ENCODE measurements at places on chromosomes 12 and 14.
A peak's percentile ranks its signal among the peaks of the same experiment; 100 is the strongest.

DNA sequence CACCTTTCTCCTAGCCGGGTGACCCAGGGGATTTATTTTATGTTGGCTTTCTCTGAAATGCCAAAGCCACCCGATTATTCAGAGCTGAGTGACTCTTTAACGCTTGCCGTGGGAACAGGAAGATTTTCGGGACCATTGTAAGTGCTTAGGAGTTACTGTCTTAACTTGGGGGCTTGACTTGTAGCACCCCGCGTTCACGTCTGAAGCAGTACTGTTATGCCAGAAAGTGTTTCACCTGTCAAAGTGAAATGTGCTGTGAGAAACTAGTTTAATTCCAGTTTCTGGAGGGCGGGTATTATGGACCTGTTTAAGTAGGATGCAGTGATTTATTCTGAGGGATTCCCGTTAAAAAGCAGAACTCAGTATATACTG lies 218 bp downstream of the LYSET start:
- no peak for DNase-seq

DNA sequence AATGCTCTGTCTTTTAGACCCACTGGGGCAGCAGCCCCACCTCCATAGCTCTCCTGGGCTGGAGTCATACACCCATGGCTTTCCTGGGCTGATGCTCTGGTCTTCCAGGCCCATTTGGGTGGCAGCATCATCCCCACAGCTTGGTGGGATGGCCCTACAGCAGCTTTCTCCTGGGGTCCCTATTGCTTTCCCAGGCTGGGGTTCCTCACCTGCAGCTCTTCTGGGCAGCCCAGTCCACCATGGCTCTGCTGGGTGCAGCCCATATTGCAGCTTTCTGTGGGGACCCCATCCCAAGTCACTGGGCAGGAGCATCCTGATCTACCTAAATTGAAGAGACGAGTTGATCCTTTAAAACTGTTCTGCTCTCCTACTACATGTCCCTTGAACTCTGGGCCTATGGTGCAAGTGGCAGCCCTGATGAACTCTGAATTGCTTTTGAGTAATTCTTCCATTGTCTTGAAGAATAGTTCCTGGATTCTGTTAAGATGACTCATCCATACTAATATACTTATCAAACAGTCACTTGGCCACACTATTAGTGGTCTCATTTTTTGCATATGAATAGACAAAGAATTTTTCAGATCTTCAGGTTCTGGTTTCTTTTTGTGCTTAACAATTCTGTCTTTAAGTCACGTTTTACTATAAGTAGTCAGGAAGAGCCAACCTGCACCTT lies 390.1 kb downstream of the DPF3 start:
- DNase-seq, result no peak

- DNase-seq, result no peak
Observed at GRCh38 chr12:66503746-66504145, 175.1 kb downstream of the GRIP1 start.

DNA sequence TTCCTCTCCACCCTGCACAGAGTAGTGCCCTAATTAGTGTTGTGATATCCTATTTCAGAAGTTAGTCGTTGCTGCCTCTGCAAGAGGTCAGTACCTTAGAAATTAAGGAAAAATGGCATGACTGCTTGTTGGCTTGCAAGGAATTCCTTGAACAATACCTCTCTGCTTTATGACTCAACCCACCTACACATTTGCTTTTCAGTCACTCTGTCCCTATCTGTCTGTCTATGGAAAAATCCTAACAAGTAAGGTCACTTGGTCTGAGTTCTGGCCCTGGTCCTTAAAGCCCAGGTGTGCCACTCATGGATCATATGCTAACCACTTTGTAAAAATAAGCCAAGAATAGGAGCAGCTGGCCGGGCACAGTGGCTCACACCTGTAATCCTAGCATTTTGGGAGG lies 116.4 kb upstream of the ATF1 start:
- no peak for DNase-seq

DNA sequence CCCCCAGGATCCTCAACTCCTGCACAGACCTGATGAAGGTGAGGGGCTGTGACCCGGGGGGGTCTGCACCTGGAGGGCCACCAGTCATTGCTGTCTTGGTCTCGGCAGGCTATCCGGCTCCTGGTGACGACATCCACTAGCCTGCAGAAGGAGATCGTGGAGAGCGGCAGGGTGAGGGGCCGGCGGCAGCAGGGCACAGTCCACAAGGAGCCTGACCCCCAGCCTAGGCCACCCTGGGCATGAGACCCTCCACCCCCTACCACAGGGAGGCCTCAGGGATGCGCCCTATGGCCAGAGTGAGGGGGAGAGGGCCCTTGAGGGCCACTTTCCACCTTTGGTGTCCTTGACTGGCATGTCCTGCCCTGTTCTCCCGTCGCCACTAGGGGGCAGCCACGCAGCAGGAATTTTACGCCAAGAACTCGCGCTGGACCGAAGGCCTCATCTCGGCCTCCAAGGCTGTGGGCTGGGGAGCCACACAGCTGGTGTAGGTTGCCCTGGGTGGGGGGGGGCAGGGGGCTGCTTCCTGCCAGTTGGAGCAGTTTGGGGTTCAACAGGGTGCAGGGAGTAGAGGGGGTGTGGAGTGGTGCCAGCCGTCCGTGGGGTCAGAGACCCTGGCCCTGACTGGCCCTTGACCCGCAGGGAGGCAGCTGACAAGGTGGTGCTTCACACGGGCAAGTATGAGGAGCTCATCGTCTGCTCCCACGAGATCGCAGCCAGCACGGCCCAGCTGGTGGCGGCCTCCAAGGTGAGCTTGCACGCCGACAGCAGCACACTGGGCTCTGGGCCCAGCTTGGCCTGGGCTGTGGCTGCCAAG lies 25.0 kb downstream of the HIP1R start:
- DNase-seq, result peak; percentile 84
